Sigmoid colon (tissue), 7 donors: ENCODE measurements at places on chromosomes 5 and 9. TPM values are rescaled to one million over a fixed set of nuclear protein-coding genes. Genes with fewer than 3 reads are reported as not detected.

SLIT3 gene
- total RNA-seq = 46.3 TPM

CATSPER3 gene
- total RNA-seq = 1.4 TPM

JAKMIP2 gene
- total RNA-seq = 5.7 TPM

STKLD1 gene
- total RNA-seq = 8.3 TPM

GALNT12 gene
- 18.9 TPM for total RNA-seq

ABO gene
- total RNA-seq = 0.36 TPM

PCDHB3 gene
- 1.8 TPM for total RNA-seq

VPS13A gene
- total RNA-seq = 32.6 TPM

PCDHA12 gene
- 0.71 TPM for total RNA-seq

SH2D3C gene
- total RNA-seq = 4.7 TPM

PCDHGB5 gene
- 16.6 TPM for total RNA-seq

ERCC6L2 gene
- 77.7 TPM for total RNA-seq

PFN3 gene
- total RNA-seq = not detected

HAVCR2 gene
- 21.7 TPM for total RNA-seq

DDX4 gene
- total RNA-seq = not detected

IFNA2 gene
- total RNA-seq = not detected

PCDHA8 gene
- 0.49 TPM for total RNA-seq

SOHLH1 gene
- not detected for total RNA-seq

DNA sequence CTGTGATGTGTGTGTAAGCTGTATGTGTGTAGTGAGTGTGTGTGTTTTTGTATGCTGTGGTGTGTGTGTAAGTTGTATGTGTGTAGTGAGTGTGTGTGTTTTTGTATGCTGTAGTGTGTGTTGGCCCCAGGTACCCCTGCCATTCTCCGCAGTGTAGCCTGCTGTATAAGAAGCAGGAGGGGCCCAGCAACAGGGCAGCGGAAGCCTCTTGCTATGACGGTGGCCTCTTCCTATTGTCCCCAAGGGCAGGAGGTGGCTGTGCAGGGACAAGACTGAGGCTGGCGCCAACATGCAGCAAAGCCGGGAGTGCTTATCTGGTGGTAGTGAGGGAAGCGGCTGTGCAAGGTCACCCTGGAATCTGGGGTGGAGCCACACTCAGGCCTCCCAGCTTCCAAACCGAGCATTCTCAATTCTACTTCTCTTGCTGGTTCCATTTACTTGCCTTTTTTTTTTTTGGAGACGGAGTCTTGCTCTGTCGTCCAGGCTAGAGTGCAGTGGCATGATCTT is 5.1 kb downstream of the SPAAR start:
- peak; percentile 72 for DNase-seq

DNA sequence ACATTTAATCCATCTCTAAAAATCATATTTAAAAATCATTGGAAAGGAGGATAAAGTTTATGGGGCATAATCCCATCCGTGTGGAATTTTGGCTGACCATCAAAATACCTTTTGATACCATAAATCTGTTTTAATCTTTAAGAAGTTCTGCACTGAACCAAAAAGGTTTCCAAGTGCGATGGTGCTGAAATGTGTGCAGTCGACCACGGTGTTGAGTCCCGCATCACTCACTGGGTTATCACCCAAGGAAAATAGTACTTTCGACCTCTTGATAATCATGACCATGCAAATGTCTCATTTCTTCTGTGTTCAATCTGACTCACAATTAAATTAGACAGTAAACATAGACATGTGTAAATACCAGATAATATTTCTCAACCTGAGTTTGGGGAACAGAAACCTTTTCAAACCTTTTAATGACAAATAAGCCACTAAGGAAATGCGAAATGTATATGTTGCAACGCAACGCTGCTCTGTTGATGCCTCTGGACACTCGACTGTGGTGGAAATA is 62.0 kb upstream of the CDH6 start:
- DNase-seq = no peak

DNA sequence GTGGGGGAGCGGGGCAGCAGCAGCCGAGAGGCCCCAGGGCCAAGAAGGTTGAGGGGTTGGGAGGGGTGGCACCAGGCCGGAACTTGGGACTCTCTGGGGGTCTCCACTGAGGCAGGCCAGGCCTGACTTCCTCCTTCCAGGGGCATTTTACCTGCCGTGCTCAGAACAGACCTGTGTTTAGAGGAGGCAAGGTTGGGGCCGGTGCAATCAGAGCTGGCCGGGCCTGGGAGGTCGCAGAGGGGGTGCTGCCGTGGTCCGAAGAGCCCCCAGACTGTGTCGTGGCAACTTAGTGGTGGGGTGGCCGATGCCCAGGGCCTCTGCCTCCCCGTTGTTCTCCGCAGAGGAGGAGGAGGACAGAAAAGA is 21.8 kb downstream of the GLT6D1 start:
- DNase-seq = no peak

- DNase-seq = no peak
Observed at GRCh38 chr5:359301-359897, 37.9 kb downstream of the AHRR start.

GRCh38 chr9:5513966-5514616 is 3.8 kb downstream of the PDCD1LG2 start:
- no peak for DNase-seq

DNA sequence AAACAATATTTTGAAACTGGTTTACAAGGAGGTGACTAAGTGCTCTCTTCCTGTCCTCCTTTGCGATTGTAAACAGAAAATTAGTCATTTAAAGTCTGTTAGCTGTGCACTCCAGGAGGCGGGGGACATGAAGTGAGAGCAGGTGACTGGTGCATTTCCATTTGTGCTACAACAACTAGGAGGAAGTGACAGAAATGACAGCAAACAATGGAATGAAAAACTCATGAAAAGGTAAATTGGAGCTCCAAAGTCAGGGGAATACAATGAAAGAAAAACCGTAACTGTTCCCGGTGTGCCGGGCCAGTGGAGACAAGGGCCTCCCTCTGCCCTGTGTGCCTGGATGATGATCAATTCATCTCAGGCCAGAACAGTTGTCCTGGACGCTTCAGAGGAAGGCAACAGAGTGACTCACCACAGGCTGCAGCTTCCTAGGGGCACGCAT is 439.9 kb downstream of the GADD45G start:
- DNase-seq = no peak

DNA sequence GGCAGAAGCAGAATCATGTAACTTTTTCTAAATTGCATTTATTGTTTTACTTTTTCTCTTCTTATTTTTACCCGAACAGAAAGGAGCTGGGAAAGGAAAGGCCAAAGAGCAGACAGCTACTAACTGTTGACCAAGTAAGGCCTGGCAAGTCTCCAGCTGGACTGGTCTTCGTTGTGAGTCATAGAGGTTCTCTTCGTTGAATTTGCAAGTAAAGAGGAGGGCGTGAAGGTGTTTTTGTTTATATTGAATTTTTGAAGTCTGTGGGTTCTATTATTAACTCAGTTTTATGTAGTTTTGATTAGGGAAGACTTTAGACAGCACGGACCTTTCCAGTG is 416.5 kb upstream of the CCNH start:
- peak; percentile 83 for DNase-seq

DNA sequence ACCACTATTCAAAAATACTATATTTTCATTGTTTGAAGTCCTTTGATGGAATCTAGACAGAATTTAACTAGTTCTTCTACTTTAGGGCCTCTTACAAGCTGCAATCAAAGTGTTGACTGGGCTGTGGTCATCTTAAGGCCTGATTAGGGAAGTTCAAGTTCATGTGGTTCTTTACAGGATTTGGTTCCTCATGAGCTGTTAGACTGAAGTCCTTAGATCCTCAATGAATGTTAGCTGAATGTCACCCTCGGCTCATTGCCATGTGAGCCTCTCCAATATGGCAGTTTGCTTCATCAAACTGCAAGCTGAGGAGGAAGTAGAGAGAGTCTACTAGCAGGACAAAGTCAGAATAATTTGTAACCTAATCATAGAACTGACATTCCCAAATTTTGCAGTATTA is 135.1 kb downstream of the CSNK1G3 start:
- DNase-seq = no peak

DNA sequence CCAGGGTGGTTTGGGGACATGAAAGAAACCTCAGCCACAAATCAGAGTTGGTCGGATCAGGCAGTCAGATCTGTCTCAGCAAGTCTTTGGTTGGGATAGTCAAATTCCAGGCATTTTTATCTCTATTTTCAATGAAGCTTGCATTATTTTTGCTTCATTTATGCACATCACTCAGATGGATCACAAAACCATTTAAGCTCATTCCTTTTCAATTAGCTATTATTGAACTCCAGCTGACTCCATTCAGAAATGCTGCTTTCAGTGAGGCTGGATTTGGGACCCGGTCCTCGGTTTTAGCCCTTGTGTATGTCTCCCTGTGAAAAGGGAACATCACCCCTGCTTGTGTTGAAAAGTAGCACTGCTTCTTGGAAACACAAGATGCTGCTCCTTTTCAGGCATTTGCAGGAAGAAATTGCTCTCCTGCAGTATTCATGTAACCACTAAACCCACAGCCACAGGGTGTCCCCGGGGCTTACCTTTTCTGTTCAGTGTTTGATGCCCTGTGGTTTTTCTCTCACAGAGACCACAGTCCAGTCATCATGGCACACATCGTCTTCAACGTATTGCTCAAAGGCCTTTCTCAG is 232.9 kb downstream of the NFIB start:
- no peak for DNase-seq

GRCh38 chr5:138352722-138353559 is 456 bp downstream of the KDM3B start:
- peak; percentile 80 for DNase-seq

- peak; percentile 72 for DNase-seq
Observed at GRCh38 chr5:36743891-36744772, 132.4 kb upstream of the NIPBL start.

DNA sequence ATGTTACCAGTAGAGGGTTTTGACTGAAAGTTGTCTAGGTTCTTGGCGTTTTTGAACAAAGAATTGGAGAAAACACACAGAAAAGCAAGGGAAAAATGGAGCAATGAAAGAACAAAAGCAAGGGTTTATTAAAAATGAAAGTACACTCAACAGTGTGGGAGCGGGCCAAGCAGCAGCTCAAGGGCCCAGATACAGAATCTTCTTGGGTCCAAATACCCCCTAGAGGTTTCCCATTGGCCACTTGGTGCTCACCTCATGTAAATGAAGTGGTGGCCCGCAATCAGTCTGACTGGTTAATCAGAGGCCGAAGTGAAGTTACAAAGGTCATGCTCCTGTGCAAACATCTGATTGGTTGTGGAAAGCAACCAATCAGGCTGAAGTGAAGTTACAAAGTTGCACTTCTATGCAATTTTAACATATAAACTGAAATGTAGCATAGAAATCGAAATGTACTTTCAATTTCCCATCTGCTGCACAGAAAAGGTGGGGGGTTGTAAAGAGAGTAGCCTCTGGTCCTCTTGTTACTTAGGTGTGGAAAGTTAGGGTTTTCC is 1.9 kb upstream of the GM2A start:
- DNase-seq = no peak

GRCh38 chr5:136749016-136749415 is 383.7 kb upstream of the TRPC7 start:
- DNase-seq = no peak

DNA sequence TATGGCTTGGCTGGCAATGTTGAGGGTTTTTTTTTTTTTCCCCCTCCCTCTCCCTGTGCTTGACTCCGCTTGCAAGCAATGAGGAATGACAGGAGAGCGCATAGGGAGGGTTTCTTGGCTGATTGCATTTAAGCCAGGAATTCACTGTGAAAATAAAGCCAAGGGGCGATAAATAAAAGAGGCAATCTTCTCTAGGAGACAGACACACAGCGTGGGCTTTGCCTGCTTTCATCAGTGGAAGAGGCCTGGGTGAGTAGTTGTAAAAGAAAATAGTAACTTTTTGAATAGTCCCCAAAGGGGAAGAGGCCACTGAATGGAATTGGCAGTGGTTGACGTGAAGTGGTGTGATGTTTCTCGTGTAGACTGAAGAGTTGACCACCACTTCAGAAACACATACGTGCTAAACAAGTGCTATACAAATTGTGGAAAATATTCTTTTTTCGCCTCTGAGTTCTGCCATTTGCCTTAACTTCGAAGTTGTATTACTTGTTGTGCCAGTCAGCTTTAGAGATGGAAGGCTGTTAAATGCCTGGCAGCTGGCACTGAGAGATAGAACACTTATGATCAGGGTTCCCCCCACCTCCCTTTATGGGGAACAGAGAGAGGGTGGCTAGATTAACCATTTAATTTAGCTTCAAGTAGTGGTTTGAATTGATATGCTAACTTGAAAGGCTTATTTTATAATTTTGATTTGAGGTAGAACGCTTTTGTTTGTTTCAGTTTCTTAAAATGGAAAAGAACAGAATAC is 3.0 kb downstream of the ZSWIM6 start:
- DNase-seq = no peak

DNA sequence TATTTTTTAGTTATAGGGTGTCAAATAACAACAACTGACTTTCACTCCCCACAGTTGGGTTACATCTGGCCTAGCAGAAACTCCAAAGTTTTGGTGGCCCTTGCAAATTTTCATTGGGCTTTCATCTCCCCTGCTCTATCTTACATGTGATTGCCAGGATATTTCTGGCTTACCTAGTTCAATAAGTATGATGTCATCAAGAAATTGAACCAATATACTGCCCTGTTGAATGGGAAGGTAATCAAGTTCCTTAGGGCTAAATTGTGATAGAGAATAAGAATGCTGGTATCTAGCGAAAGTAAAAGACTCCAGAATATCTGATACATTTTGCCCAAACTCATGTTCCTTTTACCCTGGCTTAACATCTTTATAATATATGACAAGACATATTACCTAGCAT is 17.0 kb upstream of the ICE1 start:
- DNase-seq = no peak

DNA sequence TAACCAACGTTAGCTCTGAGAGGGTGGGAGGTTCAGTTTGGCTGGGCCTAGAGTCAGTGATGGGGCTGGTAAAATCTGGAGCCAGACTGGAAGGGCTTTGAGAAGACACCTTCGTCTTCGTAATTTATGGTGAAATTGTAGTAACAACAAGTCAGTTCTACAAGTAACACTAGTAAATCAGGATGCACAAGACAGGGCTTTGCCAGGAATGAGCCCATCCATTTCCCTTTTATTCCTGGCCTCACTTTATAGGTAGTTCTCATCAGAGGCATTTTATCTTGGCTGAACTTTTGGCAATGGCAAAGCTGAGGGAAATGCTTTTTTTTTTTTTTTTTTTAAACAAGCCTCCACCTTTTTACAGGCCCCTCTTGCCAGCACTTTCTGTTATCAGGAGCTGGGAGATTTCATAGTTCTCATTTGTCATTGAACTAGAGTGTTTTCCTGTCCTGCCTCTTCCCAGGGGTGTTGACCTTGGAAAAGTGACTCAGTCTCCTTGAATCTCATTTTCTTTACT is 110.5 kb upstream of the KLF4 start:
- DNase-seq = peak; percentile 71

- no peak for DNase-seq
Observed at GRCh38 chr5:109099081-109099480, 310.7 kb downstream of the PJA2 start.

- no peak for DNase-seq
Observed at GRCh38 chr5:9302218-9302617, 243.7 kb downstream of the SEMA5A start.

- DNase-seq = no peak
Observed at GRCh38 chr5:82095536-82095935, 123.7 kb downstream of the ATG10 start.
